Caco-2 (cell line): ENCODE measurements at places on chromosomes 1 and 21.

- H3K4me1 ChIP-seq: no peaks in the 10 kb centered on the region
- H3K36me3 ChIP-seq: no peaks in the 10 kb centered on the region
- DNase-seq: no peak
Measured at GRCh38 chr1:104092698-104093097, 343.0 kb downstream of the AMY1C start.

DNA sequence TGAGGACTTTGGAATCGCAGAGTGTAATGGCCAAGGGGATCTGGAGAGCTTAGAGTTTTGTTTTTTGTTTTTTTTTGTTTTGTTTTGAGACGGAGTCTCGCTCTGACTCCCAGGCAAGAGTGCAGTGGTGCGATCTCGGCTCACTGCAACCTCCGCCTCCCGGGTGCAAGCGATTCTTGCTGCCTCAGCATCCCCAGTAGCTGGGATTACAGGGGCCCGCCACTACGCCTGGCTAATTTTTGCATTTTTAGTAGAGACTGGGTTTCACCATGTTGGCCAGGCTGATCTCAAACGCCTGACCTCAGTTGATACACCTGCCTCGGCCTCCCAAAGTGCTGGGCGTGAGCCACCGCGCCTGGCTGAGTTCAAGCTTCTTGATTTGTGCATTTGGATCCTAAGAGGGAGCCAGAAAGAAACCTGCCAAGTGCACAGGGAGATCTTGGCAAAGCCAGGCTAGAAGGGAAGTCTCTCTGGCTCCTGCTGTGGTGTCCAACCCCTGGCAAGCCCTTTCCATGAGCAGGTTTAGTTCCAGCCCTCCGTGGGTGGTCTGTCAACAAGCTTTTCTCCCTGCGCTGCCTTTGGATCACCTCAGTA, 852 bp downstream of the FAAH start:
- H3K4me3 ChIP-seq: peak overlapping the region; percentile 72
- no peak for DNase-seq
- H3K27me3 ChIP-seq: no peaks in the 10 kb centered on the region
- H3K27ac ChIP-seq: peak overlapping the region; percentile 84

DNA sequence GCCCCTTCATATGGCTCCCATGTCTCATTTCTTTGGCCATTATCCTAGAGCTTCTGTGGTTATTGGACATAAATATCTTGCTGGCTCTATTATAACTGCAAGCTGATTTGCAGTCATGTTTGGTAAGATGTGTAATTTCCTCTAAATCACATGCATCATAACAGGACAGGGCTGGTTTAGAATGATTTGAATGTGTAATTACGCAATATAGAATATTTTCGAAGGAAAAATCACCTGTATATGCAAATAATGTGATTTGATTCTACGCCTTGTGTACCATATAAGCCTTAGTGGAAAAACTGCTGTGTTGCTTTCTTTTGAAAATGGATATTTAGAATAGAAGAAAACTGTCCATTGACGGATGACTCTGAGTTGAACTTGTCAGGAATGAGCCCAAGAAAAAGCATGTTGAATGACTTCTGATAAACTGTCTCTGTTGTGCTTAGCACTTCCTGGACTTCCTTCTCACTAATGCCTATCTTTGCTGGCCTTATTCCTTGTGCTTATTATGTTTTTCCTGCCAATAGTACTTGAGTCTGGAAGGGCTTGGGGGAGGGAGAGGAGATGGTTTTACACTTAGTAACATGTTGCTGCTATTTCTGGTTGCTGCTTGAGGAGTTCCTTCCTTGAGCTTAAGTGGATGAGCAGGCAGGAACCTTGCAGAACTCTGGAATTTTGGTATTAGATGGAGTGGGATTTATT, 6.5 kb downstream of the CACHD1 start:
- H3K36me3 ChIP-seq: no peaks in the 10 kb centered on the region
- DNase-seq: no peak
- no peaks in the 10 kb centered on the region for H3K27me3 ChIP-seq
- H3K27ac ChIP-seq: peak overlapping the region; percentile 40
- H3K4me1 ChIP-seq: 0 out of 2 replicates have a peak, but pooled peaks cover 8% of the 10 kb centered on the region
- H3K4me3 ChIP-seq: no peak overlapping the region

DNA sequence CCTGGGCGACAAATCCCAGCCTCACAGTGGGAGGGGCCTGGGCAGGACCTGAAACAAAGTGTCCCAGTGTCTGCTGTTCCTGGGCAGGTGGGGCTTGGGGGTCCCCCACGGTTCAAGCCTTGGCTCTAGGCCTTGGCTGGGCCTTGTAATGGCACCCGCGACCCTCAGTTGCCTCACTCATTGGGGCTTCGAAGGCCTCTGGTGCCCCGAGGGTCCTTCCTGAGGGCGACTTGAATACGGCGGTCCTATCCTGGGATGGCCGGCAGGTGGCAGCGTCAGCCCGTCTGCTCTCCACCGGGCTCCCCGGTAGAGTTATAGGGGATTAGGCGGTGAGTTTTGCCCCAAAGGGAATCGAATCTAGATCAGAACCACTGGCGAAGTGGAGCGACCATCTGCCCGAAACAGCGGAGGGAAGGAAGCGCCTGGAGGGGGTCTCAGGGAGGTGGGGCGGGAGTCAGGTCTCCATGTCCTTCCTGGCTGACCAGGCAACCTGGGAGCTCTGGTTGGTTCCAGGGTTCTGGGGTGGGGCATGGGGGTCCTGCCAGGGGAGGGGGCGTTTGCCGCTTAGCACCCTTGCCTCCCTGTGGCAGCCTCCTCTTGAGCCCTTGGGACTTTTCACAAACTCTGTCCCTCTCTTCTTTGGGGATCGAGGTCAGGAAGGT, 2.1 kb upstream of the PEX10 start:
- peak; percentile 74 for DNase-seq
- H3K27ac ChIP-seq: peak overlapping the region; percentile 83
- peak overlapping the region; percentile 84 for H3K4me3 ChIP-seq

DNA sequence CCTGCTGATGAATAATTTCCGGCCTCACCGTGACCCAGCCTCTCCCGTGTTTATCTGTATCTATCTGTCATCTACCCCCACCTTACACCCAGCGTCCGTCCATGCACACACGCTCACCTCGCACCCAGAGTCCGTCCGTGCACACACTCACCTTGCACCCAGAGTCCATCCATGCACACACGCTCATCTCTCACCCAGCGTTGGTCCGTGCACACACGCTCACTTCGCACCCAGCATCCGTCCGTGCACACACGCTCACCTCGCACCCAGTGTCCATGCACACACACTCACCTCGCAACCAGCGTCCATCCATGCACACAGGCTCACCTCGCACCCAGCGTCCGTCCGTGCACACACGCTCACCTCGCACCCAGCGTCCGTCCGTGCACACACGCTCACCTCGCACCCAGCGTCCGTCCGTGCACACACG, 25.0 kb upstream of the COL18A1 start:
- DNase-seq: no peak
- H3K4me3 ChIP-seq: no peak overlapping the region

- no peaks in the 10 kb centered on the region for H3K36me3 ChIP-seq
- DNase-seq: no peak
- H3K27me3 ChIP-seq: no peaks in the 10 kb centered on the region
- H3K27ac ChIP-seq: no peak overlapping the region
- H3K4me1 ChIP-seq: peaks cover 16% of the 10 kb centered on the region
- no peak overlapping the region for H3K4me3 ChIP-seq
Measured at GRCh38 chr1:183372586-183373230, 45.5 kb downstream of the NMNAT2 start.

DNA sequence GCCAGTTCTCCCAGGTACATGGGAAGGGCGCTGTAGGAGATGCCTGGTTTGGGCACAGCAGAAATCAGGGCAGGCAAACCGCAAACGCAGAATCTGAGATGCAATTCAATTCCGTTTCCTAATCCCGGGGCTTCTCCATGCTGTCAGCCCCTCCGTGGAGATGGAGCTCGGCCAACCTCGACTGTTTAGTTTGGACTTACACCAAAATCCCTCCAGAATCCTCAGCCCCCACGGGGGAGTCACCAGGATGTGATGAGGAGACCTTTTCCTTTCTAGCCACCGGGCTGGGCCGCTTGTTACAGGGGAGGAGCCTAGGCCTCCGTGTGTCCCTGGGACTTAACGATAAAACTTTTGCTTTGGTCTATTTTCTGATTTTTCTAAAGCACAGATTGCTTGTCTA, 7.9 kb downstream of the SLC2A7 start:
- peaks cover 17% of the 10 kb centered on the region for H3K4me1 ChIP-seq
- DNase-seq: no peak
- H3K4me3 ChIP-seq: no peak overlapping the region
- H3K36me3 ChIP-seq: no peaks in the 10 kb centered on the region

GRCh38 chr1:54798769-54799641, 2.1 kb downstream of the TTC22 start:
- peak overlapping the region; percentile 19; the same call in 1 of the 2 replicates for H3K4me3 ChIP-seq
- H3K36me3 ChIP-seq: no peaks in the 10 kb centered on the region
- no peak for DNase-seq

DNA sequence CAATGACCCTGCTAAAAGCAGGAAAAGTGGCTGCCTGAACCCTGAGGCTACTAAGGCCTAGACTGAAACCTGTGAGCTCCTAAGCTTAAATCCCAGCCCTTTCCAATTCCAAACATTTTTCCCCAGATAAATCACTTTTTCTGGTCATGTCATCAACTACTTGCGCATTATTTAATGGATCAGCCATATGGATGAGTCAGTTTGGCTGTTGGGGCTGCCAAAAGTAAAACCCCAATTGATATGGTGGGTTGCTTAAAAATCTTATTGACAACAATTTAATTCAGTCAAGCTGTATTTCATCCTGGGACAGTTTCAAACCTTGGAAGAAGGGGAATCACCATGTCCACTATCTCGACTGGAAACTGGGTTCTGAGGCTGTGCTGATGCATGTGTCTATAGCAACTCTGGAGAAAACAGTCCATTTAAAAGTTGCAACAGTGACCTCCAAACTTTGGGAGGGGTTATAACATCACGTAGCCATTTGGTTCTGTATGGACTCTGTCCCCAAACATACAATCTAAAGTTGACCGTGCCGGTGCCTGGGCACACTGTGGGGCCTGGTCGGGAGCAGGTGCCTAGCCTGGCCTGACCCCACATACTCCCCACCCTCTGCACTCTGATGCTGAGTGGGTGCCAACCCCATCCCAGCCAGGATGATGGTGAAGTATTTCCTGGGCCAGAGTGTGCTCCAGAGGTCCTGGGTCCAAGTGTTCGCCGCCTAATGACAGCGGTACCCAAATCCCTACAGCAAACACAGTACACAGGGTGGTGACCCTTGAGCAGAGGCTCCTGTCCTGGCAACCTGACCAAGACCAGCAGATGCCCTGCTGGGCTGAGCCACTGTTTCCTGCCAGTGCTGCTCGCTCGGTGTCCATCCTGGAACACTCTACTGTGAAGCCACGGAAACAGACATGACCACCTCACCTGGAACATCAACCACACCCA, 46.5 kb upstream of the LRRC52 start:
- no peak for DNase-seq
- H3K4me1 ChIP-seq: no peaks in the 10 kb centered on the region
- no peak overlapping the region for H3K4me3 ChIP-seq
- no peaks in the 10 kb centered on the region for H3K36me3 ChIP-seq
- no peaks in the 10 kb centered on the region for H3K27me3 ChIP-seq

- H3K27ac ChIP-seq: no peak overlapping the region
- H3K36me3 ChIP-seq: no peaks in the 10 kb centered on the region
- no peak for DNase-seq
- no peaks in the 10 kb centered on the region for H3K4me1 ChIP-seq
- no peak overlapping the region for H3K4me3 ChIP-seq
Measured at GRCh38 chr1:163774978-163775620, 453.3 kb downstream of the NUF2 start.

- H3K4me3 ChIP-seq: no peak overlapping the region
- H3K36me3 ChIP-seq: no peaks in the 10 kb centered on the region
- DNase-seq: no peak
Measured at GRCh38 chr1:242162140-242162539, 163.2 kb upstream of the MAP1LC3C start.

DNA sequence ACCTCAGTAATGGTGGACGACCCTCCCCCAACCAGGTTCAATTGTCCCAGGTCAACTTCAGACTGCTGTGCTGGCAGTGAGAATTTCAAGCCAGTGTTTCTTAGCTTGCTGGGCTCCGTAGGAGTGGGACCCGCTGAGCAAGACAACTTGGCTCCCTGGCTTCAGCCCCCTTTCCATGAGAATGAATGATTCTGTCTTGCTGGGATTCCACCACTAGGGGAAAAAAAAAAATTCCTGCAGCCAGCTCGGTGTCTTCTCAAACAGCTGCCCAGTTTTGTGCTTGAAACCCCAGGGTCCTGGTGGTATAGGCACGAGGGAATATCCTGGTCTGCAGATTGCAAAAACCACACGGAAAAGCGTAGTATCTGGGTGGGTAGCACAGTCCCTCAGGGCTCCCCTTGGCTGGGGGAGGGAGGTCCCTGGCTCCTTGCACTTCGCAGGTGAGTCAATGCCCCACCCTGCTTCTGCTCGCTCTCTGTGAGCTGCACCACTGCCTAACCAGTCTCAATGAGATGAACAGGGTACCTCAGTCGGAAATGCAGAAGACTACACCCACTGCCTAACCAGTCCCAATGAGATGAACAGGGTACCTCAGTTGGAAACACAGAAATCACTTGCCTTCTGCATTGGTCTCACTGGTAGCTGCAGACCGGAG, 41.5 kb downstream of the GBP6 start:
- no peaks in the 10 kb centered on the region for H3K4me1 ChIP-seq
- H3K36me3 ChIP-seq: no peaks in the 10 kb centered on the region
- no peak overlapping the region for H3K27ac ChIP-seq
- no peak overlapping the region for H3K4me3 ChIP-seq

- no peak overlapping the region for H3K4me3 ChIP-seq
- no peaks in the 10 kb centered on the region for H3K36me3 ChIP-seq
- no peaks in the 10 kb centered on the region for H3K27me3 ChIP-seq
- no peak overlapping the region for H3K27ac ChIP-seq
- peaks cover 67% of the 10 kb centered on the region for H3K4me1 ChIP-seq
Measured at GRCh38 chr1:206687915-206688442, 3.3 kb downstream of the MAPKAPK2 start.

DNA sequence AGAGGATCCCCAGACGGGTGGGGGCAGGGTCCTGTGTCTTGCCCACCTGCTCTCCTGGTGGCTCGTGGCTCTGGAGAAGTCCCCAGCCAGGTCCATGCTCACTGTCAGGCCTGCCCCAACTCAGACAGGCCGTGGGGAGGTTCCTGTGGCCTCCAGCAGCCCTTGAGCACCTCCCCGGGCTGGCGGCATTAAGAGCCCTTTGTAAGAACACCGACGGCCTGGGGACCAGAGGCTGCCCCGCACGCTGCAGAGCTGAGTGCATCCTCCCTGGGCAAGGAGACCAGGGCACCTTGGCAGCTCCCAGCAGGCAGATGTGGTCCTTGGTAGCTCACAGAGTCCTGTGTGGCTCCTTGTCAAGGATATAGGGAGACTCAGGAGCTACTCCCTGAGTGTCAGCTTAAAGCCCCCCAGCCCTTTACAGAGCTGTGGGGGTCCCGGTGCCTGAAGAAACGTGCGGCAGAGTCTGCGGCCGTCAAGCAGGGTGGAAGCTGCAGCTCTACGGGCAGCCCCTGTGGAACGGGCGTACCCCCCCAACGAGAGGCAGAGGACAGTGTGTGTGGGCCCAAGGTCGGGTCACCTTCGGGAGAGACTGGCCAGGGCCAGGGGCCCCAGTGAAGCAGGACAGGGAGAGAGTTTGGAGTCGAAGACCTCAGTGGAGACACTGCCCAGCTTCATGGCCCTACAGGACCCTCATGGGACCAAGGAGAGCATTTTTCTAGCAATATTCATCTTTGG, 118.6 kb downstream of the PRDM16 start:
- DNase-seq: no peak
- no peaks in the 10 kb centered on the region for H3K36me3 ChIP-seq
- H3K4me3 ChIP-seq: no peak overlapping the region
- H3K4me1 ChIP-seq: peaks cover 9% of the 10 kb centered on the region
- no peaks in the 10 kb centered on the region for H3K27me3 ChIP-seq
